ENCODE measurements at places on chromosomes 5 and 9. TPM values are rescaled to one million over a fixed set of nuclear protein-coding genes. Genes with fewer than 3 reads are reported as not detected.

The TAL2 gene
- not detected for total RNA-seq

The PIK3R1 gene
- total RNA-seq, result 114 TPM

The SCGB3A2 gene
- not detected for total RNA-seq

The CDK7 gene
- total RNA-seq, result 33.1 TPM

The TMEM174 gene
- total RNA-seq, result not detected

The TEX48 gene
- total RNA-seq, result not detected

The TTC16 gene
- total RNA-seq, result 0.23 TPM

The STK32A gene
- total RNA-seq, result 1.7 TPM

The CYLC2 gene
- not detected for total RNA-seq

The GADD45G gene
- 1.8 TPM for total RNA-seq

The NTNG2 gene
- total RNA-seq, result 0.22 TPM

- no peak for DNase-seq
Measured at GRCh38 chr5:146867996-146868708, 10.4 kb downstream of the PPP2R2B start.

DNA sequence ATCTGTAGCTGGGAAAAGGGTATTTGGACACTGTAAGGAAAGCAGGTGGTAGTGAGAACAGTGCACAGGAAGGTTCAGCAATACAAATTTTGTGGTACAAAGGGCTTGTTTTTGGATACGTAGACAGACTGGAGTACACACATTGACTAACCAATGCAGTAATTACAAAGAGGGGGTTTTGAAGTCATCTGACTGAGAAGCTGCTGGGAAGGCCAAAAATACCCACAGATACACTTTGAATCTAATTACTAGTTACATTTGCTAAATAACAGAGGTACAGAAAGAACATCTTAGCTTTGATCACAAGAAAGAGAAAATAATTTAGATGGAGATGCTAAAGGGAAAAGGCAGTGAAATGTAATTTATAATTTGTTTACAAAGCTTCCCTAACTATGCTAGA is 45.9 kb downstream of the PKD2L2 start:
- no peak for DNase-seq

DNA sequence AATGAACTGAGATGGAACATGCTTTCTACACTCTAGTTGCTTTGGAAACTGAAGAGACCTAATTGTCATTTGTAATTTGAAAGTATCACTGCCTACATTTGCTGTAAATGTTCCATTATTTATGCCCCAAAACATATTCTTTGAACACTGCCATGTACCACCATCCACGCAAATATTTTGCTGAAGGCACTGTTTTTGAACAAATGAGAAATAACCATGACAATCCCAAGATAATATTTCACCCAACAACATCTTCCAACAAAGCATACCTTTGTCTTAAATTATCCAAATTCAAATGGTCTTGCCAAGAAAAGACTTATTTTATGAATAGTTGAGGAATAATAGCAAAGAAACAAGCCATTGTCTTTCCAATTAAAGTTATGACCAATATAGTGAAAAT is 356.2 kb downstream of the SEMA5A start:
- DNase-seq, result no peak

- no peak for DNase-seq
Measured at GRCh38 chr9:122005597-122005996, 87.5 kb downstream of the TTLL11 start.

GRCh38 chr5:69528035-69528434 is 32.0 kb upstream of the GTF2H2C start:
- DNase-seq, result no peak

DNA sequence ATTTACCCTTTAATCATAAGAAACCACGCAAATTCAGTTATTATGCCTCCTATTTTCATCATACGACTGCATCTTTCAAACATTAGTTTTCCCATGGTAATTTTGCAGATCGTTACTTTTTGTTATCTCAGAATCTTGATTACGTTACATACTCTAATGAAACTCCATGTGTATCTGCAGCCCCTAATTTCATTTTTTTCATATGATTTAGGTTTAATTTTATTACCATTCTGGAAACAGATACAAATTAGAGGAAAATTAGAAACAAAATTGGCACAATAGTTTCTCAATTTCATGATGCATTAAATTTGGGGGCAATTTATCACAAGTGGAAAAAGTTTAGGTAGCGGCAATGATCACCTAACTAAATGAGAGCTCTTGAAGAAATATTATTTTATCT is 52.3 kb downstream of the C9orf153 start:
- DNase-seq, result no peak

DNA sequence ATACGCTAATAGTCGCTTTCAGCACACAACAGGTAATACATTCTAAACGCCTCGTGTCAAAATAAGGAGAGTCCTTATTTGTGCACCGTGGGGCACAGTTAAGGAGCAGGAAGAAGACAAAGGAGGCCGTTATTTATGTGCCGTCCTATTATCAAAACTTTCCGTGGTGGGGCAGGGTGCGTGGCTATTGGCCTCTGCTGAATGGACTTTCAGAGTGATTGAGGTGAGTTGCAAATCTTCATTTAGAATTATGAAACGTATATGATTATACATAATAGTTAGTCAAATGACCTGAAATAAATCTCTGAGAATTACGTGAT is 833 bp downstream of the C5orf24 start:
- DNase-seq, result no peak

DNA sequence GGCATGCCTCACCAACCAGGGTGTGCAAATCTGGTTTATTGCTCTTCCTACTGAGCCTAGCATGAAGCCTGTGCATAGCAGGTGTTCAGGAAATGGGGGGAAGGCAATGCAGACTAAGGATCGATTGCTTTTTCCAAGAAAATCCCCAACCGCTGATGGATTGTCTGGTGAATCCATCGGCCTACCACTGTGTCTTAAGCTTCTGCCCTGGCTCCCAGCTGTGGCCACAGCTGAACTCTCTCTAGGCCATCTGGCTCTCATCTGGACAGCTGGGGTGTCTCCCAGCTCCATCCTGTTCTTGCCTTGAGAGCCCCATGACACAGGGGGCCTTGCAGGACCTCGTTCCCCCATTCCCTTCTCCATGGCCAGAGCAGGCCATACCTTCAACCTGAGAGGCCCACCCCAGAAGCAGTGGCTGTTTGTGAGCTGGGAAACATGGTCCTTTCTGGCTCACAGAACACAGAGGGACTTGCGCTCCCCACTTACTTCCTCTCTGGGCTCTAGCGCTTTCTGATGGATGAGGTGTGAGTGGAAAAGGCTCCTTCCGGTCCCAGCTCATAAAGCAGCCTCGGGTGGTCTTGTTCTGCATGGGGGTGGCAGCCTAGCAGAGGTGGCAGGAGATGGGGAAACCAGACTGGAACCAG is 41.8 kb downstream of the COL27A1 start:
- no peak for DNase-seq

GRCh38 chr5:118637947-118638670 is 350.2 kb downstream of the DTWD2 start:
- DNase-seq, result no peak

- no peak for DNase-seq
Measured at GRCh38 chr5:1415059-1415425, 30.2 kb downstream of the SLC6A3 start.

GRCh38 chr5:96817506-96817905 is 9.8 kb upstream of the ERAP1 start:
- no peak for DNase-seq

GRCh38 chr5:172452398-172453205 is 1.7 kb downstream of the SH3PXD2B start:
- no peak for DNase-seq

- no peak for DNase-seq
Measured at GRCh38 chr5:77186652-77187370, 23.7 kb upstream of the PDE8B start.

- no peak for DNase-seq
Measured at GRCh38 chr5:147223948-147224791, 10.7 kb upstream of the STK32A start.

GRCh38 chr9:19918630-19919029 is 129.8 kb upstream of the SLC24A2 start:
- DNase-seq, result no peak

DNA sequence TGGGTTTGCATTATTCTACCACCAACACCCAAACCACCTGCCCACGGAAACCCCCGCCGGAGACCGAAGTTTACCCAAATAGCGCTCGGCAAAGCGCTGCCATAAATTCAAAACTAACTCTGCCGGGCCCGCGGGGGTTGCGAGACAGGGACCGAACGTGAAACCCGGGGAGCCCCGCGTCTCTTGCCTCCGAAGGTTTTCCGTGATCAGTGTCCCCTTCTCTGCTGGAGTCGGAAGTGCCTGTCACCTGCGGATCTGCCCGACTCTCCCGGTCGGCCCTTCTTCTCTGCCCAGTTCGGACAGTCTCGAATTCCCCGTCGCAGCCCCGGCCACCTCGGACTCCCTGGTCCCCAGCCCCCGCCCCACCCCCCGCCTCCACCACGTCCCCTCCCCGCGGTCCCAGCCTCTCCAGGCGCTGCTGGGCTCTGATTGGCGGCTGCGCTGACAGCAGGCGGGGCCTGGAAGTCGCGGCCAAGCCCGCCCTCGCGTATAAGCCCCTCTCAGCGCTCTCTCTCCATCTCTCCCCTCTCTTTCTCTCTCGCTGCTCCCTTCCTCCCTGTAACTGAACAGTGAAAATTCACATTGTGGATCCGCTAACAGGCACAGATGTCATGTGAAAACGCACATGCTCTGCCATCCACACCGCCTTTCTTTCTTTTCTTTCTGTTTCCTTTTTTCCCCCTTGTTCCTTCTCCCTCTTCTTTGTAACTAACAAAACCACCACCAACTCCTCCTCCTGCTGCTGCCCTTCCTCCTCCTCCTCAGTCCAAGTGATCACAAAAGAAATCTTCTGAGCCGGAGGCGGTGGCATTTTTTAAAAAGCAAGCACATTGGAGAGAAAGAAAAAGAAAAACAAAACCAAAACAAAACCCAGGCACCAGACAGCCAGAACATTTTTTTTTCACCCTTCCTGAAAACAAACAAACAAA is at the start of gene RORB:
Gene RORB (plus strand): TSS at position 517 of the 929 bp plus-strand sequence. CDS start 642 bp downstream, outside the sequence.
- no peak for DNase-seq

GRCh38 chr5:133229931-133230664 is 178.3 kb downstream of the HSPA4 start:
- no peak for DNase-seq

DNA sequence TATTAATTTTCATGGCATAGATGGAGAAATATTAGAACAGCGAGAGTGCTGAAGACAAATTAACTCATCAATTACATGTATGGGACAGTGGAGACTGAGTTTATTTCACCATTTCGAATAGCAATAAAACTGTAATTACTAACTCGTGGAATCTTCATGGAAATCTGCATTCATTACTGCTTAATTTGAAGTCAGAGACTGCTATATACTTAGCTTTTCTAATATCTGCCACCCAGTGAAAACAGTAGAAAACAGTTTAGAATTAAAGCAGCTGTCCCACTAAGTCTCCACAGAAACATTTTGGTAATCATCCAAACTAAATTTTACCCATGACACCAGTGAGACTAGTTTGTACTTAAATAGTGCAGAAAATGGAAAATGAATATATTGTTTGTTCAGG is 56.8 kb downstream of the IZUMO3 start:
- no peak for DNase-seq

DNA sequence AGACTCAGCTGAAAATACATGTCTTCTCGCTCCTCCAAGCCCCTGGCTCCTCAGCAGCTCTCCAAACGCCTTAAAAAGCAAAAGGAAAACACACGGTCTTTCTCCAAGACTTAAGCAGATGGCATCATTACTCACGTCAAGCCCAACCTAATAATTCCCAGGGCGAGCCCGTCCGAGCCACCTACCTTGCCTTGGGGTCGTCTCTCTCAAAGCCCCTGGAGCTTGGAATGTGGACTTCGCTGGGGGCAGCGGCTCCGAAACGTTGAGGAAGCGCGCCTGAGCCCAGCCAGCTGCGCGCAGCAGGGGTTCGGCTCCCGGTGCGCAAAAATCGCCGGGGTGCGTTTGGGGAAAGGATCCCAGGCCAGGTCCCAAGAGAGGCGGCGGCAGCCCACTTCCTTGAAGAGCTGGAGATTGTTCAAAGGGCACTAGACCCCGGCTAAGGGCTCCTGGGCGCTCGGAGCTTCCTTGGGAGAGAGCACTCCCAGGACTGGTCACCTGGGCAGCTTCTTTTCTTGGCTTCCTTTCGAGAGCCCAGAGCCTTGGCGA is 395 bp downstream of the DRD1 start:
- DNase-seq, result no peak

GRCh38 chr9:131100445-131100844 is 4.1 kb downstream of the AIF1L start:
- DNase-seq, result no peak

DNA sequence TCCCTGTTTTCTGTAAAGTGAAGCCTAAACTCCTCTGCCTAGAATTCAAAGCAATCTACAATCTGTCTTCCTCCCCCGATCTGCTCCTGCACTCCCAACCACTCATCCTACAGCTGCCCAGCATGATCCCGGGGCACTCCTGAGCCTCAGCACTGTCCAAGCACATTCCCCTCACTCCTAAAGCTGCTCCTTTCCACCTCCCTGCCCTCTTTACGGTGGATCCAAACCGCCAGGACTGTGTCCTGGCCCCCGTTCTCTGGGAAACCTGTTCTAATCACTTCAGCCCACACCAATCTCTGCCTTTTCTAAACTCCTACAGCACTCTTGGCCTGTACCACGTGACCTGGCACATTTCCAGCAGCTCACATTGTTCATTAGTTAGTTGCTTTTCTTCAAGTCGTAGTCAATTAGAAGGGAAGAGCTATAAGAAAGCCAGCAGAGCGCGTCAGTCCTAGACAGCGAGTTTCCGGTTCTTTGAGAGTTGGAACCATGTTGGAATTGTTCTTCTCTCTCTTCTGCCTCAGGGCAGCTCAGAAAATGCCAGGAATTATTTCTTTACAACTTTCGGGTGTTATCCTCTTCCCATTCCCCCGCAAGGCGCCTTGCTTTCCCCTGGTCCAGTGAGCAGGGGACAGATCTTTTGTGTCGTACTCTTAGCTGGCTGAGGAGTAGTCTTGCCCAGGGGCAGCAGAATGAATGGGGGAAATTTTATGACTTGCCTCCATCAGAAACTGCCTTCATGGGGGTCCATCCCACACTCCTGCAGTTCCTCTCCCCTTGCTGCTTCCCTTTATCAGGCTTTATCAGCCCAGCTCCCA is 60.7 kb downstream of the NRG2 start:
- DNase-seq, result no peak

GRCh38 chr9:135901826-135902225 is 5.5 kb downstream of the CAMSAP1 start:
- no peak for DNase-seq

- DNase-seq, result no peak
Measured at GRCh38 chr5:141771562-141771961, 89.5 kb upstream of the ARAP3 start.

GRCh38 chr5:42573386-42573785 is 150.1 kb downstream of the GHR start:
- no peak for DNase-seq

DNA sequence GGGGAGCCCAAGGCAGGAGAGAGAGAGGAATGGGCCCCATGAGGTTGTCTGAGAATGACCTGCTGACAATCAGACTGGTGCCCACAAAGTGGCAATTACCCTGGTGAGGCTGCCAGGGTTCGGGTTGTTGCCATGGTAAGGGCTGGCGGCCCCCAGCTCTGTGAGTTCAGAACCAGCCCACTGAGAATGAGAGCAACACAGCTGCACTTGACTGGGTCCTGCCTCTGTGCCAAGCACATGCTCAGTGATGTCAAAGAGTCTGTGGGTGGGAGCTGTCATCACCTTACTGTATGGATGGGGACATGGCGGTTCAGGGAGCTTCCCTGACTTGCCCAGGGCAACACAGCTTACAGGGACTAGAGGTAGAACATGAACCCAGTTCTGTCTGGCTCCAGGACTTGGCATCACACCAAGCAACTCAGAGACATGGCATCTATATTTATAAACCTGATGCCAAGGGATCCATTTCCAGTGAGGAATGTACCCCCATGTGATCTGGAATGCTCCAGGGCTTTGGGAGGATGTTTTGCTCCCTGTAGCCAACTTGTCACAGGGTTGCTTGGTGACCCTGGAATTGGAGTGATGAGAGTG is 38.2 kb upstream of the TEX48 start:
- DNase-seq, result no peak

- no peak for DNase-seq
Measured at GRCh38 chr5:88602584-88602983, 280.4 kb downstream of the MEF2C start.
